ENCODE measurements at places on chromosomes 2 and 18.

DNA sequence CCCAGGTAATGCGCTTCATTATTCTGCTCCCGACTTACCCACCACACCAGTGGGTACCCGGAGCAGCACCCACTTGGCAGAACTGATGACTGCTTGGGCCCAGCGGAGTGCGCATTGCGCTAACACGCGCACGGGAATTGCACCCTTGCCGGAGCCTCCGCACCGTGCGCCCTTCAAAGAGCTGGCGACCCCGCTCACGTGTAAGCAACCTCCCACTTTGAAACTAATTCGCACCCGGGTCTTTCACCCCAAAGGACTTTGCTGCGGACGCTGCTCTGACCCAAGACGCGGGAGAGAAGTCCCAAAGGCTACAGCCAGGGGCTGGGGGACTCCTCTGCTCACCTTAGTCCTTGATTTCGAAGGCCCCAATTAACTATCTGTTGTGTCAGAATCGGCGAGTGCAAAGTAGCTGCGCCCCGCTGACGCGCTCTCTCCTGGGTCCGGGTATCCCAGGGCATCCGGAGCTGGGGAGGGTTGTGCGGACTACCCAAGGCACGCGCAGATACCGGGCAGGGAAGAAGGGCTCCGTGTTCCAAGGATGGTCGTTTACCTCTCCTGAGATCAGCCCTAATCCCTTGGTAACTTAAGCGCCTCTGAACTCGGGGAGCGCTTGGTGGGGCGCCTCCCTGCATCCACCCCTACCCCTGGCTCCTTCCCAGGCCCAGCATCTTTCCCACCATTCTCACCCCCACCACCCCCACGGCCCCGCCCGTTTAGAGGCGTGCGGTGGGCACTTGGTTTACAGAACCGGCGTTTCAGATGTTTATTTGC is 13.1 kb upstream of the SATB2 start:
- DNase-seq, result no peak

DNA sequence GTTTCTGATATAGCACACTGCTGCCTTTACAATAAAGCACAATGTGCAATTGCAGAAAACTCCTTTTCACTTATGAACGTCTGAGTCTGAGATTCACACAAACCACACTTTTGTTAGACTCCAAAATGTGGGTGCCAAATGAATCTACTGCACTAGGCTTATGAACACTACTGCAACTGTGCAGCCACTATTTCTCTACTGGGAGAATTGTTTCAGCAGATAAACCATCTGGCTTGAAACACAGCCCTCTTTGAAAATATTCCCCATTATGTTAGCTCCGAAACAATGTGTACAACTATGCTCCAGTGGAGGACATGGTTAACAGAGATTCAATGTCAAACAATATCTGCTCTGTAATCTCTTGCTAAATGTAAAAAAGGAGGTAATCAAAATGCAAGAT is 188.7 kb upstream of the ZEB2 start:
- no peak for DNase-seq

- no peak for DNase-seq
These were observed 3.4 kb upstream of the GFPT1 start for GRCh38 chr2:69390471-69390870.

DNA sequence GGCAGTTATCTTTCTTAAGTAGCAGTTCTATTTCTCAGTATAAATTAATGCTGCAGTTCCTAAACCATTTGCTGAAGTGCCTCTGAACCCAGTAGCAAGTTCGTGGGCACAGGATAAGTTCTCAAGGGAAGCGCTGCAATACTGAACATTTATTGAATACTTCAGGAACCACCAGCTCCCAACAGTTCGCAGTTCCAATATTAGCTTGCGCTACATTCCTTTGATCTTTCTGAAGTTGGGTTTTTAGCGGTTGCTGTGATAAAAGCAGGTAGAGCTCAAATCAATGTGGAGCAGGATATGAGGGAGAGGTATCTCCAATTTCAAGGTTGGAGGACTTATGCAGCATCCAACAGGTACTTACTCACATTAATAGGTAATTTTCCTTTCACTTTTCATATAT is 33.7 kb downstream of the PDCL3 start:
- no peak for DNase-seq

DNA sequence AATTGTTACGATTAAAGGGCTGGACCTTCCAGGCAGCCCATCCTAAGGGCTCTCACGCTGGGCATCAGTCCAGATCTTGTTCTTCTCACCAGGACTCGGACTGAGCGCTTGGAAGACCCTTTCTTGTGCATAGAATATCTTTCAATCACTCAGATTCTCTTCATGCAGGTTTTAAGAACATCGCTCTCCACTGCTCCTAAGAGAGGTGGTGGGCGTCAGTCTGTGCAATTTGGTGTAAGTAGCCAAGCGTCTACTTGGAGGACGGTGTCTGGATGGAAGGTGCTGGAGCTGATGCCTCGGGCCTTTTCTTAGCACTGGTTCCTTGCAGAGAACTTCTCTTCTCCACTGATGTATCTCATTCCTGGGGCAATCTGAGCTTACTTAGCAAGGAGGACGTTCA is 68.7 kb downstream of the ASB1 start:
- DNase-seq, result no peak

All from NCI-H2107 (cell line).